EL (cell line): ENCODE measurements at places on chromosomes 7 and 10.
A peak's percentile ranks its signal among the peaks of the same experiment; 100 is the strongest.

- DNase-seq = no peak
Observed at GRCh38 chr10:67868132-67868531, 16.3 kb upstream of the SIRT1 start.

- no peak for DNase-seq
Observed at GRCh38 chr10:122053314-122053713, 64.4 kb downstream of the TACC2 start.

GRCh38 chr7:132783824-132784223 lies 207.6 kb upstream of the PLXNA4 start:
- DNase-seq = peak; percentile 96

DNA sequence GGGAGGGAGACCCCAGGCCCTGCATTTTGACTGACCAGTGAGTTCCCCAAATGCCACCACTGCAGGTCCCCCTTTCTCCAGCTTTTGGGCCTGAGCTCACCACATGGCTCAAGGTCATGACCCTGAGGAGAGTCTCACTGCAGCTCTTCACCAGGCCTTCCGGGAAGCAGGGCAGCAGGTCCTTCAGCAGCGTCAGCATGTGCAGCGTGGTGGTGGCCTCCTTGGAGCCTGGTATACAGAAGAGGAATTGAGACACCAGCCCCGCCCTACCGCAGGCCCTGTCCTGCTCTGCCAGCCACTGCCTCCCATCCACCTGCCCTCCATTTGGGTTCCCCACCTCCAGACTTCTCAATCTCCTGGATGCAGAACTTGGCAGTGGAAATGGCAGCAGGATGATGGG lies 13.0 kb downstream of the RRP12 start:
- no peak for DNase-seq

- DNase-seq = peak; percentile 87
Observed at GRCh38 chr10:58508316-58508715, 4.4 kb upstream of the BICC1 start.

DNA sequence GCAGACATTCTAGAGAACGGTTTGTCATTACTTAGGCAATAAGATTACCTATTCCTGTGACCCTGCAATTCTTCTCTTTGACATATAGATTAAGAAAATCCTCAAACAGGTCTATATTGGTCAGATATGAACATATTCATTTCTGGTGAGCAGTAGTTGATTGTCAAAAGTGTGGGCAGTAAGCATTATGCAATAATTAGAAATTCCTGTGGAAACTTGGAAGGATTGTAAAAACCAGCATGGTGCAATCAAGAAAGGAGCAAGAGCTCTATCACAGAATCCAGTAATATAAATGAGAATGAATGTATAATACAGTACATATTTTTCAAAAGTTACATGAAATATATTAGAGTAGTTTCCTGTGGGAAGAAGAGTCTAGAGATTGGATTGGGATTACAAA lies 406.5 kb downstream of the SUGCT start:
- DNase-seq = peak; percentile 8

DNA sequence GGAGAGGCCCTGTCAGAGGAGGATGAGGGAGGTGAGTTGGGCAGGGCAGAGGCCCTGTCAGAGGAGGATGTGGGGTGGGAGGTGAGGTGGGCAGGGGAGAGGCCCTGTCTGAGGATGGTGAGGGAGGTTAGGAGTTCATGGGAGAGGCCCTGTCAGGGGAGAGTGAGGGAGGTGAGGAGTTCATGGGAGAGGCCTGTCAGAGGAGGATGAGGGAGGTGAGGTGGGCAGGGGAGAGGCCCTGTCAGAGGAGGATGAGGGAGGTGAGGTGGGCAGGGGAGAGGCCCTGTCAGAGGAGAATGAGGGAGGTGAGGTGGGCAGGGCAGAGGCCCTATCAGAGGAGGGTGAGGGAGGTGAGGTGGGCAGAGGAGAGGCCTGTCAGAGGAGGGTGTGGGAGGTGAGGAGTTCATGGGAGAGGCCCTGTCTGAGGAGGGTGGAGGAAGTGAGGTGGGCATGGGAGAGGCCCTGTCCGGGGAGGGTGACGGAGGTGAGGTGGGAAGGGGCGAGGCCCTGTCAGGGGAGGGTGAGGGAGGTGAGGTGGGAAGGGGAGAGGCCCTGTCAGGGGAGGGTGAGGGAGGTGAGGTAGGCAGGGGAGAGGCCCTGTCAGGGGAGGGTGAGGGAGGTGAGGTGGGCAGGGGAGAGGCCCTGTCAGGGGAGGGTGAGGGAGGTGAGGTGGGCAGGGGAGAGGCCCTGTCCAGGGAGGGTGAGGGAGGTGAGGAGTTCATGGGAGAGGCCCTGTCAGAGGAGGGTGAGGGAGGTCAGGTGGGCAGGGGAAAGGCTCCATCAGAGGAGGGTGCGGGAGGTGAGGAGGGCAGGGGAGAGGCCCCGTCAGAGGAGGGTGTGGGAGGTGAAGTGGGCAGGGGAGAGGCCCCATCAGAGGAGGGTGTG lies 73.7 kb downstream of the INPP5A start:
- DNase-seq = no peak

- DNase-seq = peak; percentile 30
Observed at GRCh38 chr7:150317748-150318444, 5.3 kb upstream of the LRRC61 start.

- peak; percentile 75 for DNase-seq
Observed at GRCh38 chr10:119206603-119207365, 587 bp upstream of the GRK5 start.
